ENCODE measurements at places on chromosomes 5 and 9. TPM values are rescaled to one million over a fixed set of nuclear protein-coding genes. Genes with fewer than 3 reads are reported as not detected.

Gene ECSCR
- polyA plus RNA-seq = 7.3 TPM

Gene PRSS3
- 68.1 TPM for polyA plus RNA-seq

Gene ELOVL7
- polyA plus RNA-seq = 1.6 TPM

Gene SOHLH1
- polyA plus RNA-seq = not detected

Gene APBA1
- polyA plus RNA-seq = 1.3 TPM

Gene ATP10B
- 0.25 TPM for polyA plus RNA-seq

Gene OR1Q1
- not detected for polyA plus RNA-seq

Gene SGCD
- 1.0 TPM for polyA plus RNA-seq

Gene LRRC26
- 1.00 TPM for polyA plus RNA-seq

Gene MEIKIN
- polyA plus RNA-seq = not detected

Gene TSSK1B
- polyA plus RNA-seq = not detected

Gene C9orf153
- polyA plus RNA-seq = not detected

Gene SHC3
- 0.33 TPM for polyA plus RNA-seq

Gene IRX2
- 8.6 TPM for polyA plus RNA-seq

Gene ASS1
- polyA plus RNA-seq = 147 TPM

Gene ADAMTS16
- polyA plus RNA-seq = not detected

Gene PCDHGA11
- 0.25 TPM for polyA plus RNA-seq

Gene CLIC3
- 4.3 TPM for polyA plus RNA-seq

Gene CNTNAP3
- polyA plus RNA-seq = 2.8 TPM

Data from stomach (tissue), 19 donors.